ENCODE measurements at places on chromosomes 7 and 10. TPM values are rescaled to one million over a fixed set of nuclear protein-coding genes. Genes with fewer than 3 reads are reported as not detected.

TMEM72 gene
- total RNA-seq: not detected

FGFR2 gene
- total RNA-seq: 45.9 TPM

DNA sequence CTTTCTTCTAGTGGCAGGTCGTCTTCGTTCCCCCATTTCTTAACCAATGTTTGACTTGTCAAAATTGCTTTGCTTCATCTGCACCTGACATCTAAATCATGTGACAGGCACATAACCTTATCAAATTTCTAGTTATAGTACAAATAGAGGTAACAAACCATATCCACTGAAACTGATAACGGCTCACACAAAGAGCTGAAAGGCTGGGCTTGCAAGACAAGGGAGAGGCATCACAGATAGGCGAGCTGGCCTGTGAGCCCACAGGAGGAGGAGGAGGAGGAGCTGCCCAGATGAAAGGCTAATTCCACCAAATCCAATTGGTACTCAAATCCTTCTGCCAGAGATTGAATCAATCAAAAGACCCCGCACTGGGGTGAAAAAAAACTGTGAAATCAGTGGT is 80.2 kb upstream of the NEBL start:
- no peak for DNase-seq

DNA sequence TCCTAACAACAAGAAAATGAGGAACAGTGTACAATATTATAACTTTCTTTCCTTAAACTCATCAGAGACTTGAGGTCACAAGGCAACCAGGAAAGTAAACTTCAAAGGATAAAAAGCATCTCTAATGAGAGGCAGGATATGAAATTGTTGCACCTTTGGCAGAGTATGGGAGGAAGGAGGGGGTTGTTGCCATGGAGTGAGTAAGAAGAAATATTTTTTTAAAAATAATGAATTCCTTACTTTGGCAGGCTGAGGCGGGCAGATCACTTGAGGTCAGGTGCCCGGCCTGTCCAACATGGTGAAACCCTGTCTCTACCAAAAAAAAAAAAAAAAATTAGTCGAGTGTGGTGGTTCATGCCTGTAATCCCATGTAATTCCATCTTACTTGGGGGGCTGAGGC is 21.1 kb upstream of the CHN2 start:
- no peak for DNase-seq

DNA sequence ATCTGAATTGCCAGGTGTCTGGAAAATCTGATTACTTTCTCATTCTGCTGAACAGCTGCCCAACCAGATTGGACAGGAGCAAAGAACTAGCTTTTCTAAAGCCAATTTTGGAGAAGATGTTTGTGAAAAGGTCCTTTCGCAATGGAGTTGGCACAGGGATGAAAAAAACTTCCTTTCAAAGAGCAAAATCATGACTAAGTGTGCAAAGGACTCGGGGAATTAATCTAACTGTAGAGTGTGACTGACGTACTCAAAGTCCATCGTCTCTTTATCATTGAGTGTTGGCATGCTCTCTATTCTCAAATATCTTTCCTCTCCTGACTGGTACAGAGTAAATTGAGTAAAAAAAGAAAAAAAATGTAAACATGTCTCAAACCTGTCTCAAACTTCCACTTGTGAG is 3.3 kb downstream of the NPS start:
- no peak for DNase-seq

Data from SJCRH30 (cell line).